ENCODE measurements at places on chromosomes 6 and 20.

GRCh38 chr6:100307561-100307960 is 157.2 kb downstream of the SIM1 start:
- DNase-seq, result no peak

DNA sequence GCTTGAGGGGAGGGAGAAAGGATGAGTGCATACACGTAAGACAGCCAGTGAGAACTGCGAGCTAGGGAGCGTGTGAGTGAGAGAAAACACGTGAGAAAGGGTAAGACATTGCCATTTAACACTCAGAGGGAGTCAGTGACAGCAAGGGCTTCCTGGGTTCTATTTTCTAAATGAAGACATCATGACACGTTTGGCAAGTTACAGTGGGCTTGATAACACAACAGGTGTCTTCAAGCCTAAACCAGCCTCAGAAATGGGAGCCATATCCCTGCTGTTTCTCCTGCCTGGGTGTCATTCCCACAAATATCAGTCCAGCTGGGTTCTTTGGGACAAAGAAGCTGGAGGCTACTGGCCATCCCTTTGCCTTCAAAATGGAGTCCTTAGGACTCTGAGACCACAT is 16.9 kb upstream of the MOCS1 start:
- no peak for DNase-seq

- no peak for DNase-seq
Observed at GRCh38 chr6:73308712-73309534, 45.2 kb downstream of the DPPA5 start.

GRCh38 chr20:11502061-11502460 is 415.6 kb upstream of the BTBD3 start:
- DNase-seq, result no peak

GRCh38 chr6:100346203-100346602 is 118.5 kb downstream of the SIM1 start:
- no peak for DNase-seq

- DNase-seq, result no peak
Observed at GRCh38 chr20:61513124-61514017, 261.3 kb downstream of the CDH4 start.

- DNase-seq, result no peak
Observed at GRCh38 chr20:36051318-36052116, 83.1 kb downstream of the CNBD2 start.

DNA sequence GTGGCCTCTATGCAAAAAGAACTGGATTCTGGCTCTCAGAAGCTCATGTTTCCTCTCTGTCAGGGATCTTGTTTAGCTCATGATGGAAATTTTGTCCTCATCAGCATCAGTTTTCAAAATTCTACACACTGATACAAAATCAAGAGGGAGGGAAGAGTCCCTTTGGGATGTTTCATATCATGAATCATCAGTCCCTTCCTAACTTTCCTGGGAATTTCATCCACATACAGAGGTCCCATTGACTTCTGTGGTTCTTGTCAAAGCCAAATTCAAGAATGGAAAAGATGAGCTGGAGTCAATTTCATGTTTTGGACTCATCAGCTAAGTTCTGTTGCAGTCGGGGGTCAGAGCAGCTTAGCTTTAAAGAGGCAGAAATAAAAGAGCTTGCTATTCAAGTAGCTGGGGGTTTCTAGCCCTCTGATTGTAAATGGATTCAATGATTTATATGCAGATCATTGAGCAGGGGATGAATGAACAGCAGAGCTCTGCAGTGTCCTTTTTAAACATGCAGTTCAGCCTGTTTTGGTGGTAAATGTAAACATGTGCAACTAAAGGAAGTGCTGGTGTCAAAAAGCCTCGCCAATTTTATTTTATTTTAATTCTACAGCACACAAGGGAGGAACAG is 21.3 kb upstream of the TMEM14A start:
- no peak for DNase-seq

DNA sequence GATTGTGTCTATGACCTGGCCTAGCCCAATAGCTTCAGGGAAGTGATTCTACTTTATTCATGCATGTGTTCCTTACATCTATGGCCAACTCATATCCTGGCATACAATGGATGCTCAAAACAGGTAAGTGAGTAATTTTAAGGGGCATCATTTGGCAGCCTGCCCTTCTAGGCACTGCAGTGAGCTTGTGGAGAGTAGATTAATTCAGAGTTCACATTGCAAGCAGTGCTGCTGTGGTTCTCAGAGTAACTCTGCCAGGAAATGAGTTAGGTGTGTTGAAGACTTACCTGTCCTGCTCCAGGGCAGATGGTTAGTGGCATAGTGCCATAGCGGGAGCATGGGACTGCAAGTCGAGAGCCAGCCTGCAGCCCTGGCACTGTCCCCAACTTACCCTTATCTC is 158.0 kb downstream of the SCP2D1 start:
- no peak for DNase-seq

GRCh38 chr6:94349227-94349626 is 929.9 kb upstream of the EPHA7 start:
- DNase-seq, result no peak

- DNase-seq, result no peak
Observed at GRCh38 chr6:10347561-10348327, 67.1 kb downstream of the TFAP2A start.

- DNase-seq, result no peak
Observed at GRCh38 chr6:136104556-136104955, 145.6 kb downstream of the MTFR2 start.

GRCh38 chr6:12423832-12424231 is 133.7 kb downstream of the EDN1 start:
- no peak for DNase-seq

- DNase-seq, result no peak
Observed at GRCh38 chr6:70706491-70707123, 38.9 kb downstream of the SMAP1 start.

- no peak for DNase-seq
Observed at GRCh38 chr6:118148561-118148960, 241.5 kb downstream of the SLC35F1 start.

DNA sequence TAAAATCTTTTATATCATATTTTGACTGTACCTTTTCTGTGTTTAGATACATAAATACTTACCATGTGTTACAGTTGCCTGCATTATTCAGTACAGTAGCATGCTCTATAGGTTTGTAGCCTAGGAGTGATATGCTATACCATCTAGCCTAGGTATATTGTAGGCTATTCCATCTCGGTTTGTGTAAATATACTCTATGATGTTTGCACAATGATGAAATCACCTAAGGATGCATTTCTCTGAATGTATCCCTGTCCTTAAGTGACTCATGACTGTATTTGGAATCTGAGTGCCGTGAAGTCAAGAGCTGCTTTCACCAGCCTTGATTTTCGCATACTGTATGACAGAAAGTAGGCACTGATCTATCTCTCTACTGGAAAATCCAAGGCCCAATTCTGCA is 129.9 kb downstream of the UTRN start:
- no peak for DNase-seq

GRCh38 chr6:64672651-64673050 is 1034.4 kb downstream of the EYS start:
- no peak for DNase-seq
